ENCODE measurements at places on chromosomes 16 and 17. TPM values are rescaled to one million over a fixed set of nuclear protein-coding genes. Genes with fewer than 3 reads are reported as not detected.

DNA sequence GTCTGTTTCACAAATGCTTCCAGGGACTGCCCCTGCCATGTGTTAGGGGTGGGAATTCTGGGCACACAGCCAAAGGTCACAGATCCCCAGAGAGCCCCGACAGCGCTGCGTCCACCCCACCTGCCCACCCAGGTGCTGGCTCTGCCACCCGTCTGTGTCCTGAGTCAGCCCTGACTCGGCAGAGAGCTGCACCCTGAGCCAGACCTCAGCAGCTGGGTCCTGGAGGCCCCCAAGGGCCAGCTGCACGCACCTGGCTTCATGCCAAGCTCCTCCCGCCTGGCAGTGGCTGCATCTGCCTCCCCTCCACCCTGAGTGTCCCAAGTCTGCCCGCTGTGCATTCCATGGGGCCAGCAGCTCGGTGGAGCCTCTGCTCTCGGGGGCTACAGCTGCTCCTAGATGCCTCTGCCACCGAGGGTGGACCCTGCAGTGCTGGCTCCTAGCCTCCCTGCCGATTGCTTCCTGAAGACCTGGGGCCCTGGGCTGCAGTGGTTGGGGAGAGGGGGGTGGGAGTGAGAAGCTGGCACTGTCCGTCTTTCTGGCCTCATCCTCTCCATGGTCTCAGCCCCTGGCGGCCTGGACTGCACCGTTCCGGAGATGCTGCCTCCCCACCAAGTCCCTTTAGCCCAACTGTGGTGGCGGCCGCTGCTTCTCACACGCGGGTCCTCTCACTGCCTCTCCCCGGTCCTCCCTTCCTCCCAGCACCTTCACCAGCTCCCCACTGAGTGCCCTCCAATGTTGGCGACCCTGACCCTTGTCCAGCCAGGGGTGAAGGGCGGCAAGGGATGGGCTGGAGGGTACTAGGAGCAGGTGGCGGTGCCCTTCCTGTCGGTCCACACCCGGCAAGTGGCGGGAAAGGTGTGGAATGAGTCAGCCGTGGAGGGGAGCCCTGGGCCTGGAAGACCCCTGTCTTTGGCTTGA lies 3.0 kb downstream of the SECTM1 start:
- H3K4me3 ChIP-seq: no peak overlapping the region
- no peaks in the 10 kb centered on the region for H3K27me3 ChIP-seq
- H3K4me1 ChIP-seq: peaks cover 22% of the 10 kb centered on the region
- H3K36me3 ChIP-seq: no peaks in the 10 kb centered on the region
- H3K27ac ChIP-seq: no peak overlapping the region

DNA sequence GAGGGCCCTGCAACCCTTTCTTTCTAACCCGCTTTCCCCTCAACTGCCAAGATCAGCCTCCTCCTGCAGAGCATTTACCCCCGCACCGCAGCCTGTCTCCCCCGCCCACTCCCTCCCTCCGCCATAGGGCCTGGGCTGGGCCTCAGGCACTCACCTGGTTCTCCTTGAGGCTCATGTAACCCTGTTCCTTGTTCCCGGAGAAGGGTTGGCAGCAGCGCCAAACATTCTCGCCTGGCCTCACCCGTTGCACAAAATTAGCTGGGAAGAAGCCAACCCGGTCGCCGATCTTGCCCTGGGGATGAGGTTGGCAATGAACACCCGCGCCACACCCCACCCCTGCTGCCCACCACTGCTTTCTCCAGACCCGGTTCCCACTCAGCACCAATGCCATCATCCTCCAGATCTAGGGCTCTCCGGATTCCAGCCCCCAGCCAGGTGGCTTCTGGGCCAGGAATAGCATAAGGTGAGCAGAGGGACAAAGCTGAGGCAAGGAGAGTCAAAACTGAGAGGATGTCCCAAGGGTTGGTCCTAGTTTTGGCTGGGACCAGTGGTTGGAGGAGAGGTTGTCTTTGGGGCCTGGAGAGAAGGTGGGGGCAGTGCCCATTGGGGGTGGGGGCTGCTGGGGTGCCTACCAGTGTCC lies 12.8 kb downstream of the STAC2 start:
- H3K36me3 ChIP-seq: no peaks in the 10 kb centered on the region
- H3K27ac ChIP-seq: no peak overlapping the region
- no peak for DNase-seq
- H3K27me3 ChIP-seq: peaks cover 12% of the 10 kb centered on the region
- H3K4me1 ChIP-seq: peaks cover 13% of the 10 kb centered on the region

RHBDL1 gene
- polyA plus RNA-seq: 1.4 TPM

MILR1 gene
- 11.6 TPM for polyA plus RNA-seq

KCNJ12 gene
- polyA plus RNA-seq: 0.69 TPM

ALOX12 gene
- 0.02 TPM for polyA plus RNA-seq

TNFSF13 gene
- polyA plus RNA-seq: 2.5 TPM

KRTAP2-1 gene
- polyA plus RNA-seq: not detected

All from fibroblast of lung (primary cell).